ENCODE measurements at places on chromosomes 12 and 14.

DNA sequence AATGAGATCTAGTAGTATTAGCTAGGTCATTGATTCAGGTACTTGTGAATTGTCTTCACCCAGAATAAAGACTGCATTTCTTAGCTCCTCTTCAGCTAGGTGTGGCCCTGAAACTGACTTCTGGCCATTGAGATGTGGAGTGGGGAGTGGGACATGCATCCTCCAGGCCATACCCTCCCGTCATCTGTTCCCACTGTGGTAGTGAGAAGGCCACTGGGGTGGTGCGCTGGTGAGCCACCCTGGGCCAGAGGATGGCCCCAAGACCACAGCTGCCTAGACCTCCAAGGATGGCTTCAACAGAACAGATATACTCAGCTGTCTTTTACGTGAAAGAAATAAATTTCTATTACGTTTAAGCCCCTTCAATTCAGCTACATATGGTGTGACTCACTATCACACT is 36.5 kb downstream of the TRIM9 start:
- DNase-seq = no peak

DNA sequence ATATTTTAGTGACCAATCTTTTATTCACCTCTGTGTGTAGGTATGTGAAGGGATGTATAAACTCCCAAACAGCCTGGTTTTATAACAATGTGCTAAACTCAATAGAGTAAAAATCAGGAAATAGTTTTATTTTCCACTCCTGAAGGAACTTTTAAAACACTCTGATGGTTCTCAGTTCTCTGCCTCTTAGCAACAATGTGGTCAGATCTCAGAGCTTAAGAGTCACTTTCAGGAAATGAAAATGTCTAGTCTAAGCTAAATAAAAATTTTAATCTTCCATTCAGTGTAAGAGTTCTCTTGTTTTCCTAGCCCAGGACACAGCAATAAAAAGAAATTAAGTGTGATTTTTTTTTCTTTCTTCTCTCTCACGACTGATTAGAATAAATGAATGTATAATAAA is 718.0 kb downstream of the C12orf50 start:
- no peak for DNase-seq

GRCh38 chr14:34043627-34044372 is 92.9 kb upstream of the EGLN3 start:
- DNase-seq = no peak

GRCh38 chr12:51971679-51972421 is 20.4 kb downstream of the ACVR1B start:
- DNase-seq = peak; percentile 54

DNA sequence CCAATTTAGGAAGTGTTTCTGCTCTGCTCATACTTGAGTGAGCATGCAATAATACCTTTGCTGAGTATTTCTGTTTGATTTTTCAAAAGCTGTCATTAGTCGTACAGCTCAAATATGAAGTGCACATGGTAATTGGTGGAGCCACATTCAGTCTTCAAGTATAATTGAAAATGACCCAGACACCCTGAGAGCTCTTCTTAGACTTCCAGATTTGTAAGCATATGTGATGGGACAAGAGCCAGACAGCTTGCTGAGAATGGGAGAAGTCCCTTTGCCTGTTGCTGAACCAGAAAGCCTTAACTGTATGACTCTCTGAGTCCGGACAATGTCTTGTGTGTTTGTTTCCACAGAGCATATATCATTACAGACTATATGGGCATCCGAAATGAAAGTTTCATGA is 307.3 kb downstream of the TMEM117 start:
- no peak for DNase-seq

DNA sequence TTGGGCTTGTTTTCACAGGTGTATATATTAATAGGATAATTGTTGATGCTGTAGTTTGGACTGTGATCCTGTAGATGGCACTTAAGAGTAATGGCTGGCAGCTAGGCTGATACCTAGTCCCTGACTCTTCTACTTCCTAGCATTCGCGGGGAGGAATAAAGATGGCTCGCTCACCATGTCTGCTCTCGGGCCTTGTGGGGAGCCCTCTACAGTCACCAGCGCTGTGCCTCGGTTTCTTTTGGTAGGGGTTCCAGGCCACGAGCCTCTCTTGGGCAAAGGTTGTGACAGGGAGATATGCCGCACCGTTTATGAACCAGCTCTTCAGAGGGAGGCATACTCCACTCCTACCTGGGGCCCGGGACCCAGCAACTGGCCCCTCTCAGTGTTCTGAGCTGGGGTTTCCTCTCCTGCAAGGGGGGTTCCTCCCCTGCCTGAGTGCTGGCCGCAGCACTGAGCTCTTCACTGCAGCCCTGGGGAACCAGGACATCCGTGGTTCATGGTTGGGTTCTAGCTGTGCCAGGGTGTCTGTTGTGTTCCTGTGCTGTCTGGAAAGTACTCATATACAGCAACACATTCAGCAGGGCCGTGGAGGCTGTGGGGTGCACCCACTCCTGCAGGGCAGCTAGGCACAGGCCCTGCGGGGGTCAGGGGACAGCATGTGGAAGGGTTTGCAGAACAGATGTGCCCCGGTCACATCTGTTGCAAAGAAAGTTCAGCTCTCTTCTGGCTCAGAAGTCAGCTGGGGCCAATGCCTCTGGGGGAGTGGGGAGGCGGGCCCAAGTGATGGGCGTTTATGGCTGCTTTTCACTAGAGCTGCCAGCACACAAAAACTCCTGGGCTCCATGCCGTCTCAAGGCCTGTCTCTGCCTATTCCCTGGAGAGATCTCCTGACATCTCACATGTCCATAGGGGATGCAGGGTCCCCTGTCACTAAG is 147.9 kb downstream of the PPFIA2 start:
- DNase-seq = no peak

All from GF-D8 (cell line).